Stimulated activated CD4-positive, alpha-beta T cell treated with anti-CD3 and anti-CD28 coated beads, Interleukin-4, amount 100 ng/mL, for 4 hours (primary cell): ENCODE measurements at places on chromosomes 11 and 22.

DNA sequence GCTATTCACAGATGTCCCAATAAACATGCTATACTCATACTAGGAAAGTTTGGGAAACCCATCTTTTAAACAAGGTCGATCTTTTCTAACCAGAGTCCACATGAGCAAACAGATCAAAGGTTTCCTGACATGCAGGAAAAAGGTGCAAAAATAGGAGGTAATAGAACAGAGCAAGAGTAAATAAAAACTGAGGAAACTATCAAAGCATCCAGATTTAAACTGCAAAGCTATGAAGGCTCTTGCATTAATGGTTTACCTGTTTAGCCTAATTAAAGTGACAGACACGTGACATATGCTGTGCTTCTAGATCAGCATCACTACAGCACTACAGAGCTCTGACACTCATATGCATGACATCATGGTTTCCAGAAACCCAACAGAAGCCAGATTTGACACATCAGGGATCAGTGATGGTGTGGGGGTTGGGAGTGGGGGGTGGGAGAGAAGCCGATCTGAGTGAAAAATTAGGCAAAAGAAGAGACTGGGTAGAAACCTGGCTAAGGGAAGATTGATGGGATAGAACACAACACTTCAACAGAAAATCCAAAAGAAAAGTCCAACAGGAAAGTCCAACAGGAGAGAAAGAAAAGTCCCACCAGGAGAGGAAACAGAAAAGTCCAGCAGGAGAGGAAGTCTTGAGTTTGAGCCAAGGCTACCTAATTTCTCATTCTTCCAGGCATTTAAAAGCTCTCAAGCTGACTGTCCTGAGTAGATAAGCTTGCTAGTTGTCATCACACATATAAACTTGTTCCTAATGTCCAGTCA lies 262.3 kb downstream of the SOX6 start:
- DNase-seq: no peak

GRCh38 chr22:50490531-50491308 lies 4.1 kb downstream of the MIOX start:
- DNase-seq: no peak

DNA sequence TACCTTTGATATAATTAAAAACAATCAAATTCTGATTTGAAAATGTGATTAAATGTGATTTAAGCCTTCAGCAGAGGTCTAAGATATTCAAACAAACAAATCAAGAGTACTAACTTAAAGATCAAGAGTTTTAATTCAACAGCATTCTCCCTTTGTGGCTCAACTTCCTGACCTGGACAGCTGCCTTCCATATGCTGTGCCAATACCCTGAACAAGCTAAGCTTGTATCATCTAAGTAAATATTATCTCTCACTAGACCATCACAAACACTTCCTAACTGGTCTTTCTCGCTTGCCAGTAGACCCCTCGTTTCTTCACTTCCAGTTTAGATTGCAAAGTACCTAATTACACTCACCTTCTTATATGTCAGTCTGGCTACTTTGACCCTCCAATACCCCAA lies 35.9 kb upstream of the P4HA3 start:
- DNase-seq: no peak

GRCh38 chr11:116931206-116931953 lies 94.0 kb upstream of the APOA1 start:
- DNase-seq: no peak

- DNase-seq: no peak
These were observed 378.8 kb downstream of the BUD13 start for GRCh38 chr11:116394022-116394421.

GRCh38 chr11:76512851-76513653 lies 68.2 kb downstream of the EMSY start:
- no peak for DNase-seq

DNA sequence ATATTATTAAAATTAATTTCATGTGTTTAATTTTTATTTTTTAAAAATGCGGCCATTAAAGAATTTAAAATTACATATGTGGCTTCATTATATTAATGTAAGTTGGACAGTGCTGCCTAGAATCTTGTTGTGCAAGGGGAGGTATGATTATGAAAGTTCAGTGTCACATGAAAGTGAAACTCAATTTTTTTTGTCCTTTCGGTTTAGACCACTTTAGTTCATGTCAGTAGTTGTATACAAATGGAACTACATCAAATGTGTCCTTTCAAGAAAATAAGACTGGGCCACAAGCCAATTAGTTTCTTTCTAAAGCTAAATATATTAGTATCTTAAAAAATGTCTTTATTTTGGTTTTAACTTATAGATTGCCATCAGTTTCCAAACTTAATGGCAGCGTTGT lies 35.7 kb downstream of the TBCEL start:
- no peak for DNase-seq

DNA sequence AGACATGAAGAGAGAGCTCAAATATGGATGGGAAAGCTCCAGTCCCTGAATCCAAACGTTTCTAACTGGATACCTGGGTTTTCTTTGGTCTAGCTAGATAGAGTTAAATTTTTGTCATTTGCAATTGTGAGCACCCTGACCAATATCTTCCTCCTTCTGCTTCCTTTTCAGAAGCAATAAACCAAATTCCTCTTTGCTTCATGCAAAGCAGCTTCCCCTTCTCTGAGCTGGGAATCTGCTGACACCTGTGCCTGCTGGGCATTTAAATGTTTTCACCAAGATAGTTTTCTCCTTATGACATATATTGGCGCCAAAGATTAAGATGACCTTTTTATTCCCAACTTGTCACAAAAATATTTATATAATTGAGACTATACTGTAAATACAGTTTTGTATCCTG lies 27.9 kb upstream of the PAK1 start:
- no peak for DNase-seq

GRCh38 chr22:19691721-19692341 lies 22.5 kb upstream of the SEPTIN5 start:
- no peak for DNase-seq

DNA sequence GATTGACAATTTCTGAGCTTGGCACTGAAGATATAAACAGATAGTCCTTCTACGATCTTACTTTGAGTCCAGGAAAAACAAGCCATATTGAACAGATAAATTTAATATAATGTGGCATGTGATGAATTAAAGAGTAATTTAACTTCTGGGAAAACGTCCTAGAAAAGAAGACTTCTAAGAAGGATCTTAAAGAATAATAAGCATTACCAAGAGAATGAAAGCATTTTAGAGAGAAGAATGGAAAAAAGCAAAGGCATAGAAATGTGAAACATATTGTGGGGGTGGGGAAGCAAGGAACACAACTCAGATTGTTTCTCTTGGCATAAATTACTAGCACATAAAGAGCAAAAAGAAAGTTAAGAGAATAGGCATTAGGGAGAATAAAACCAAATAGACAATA lies 5.4 kb downstream of the DDIAS start:
- DNase-seq: no peak

- no peak for DNase-seq
These were observed 80.1 kb upstream of the PRODH start for GRCh38 chr22:19016081-19016766.
